ENCODE measurements at places on chromosomes 3 and 15. TPM values are rescaled to one million over a fixed set of nuclear protein-coding genes. Genes with fewer than 3 reads are reported as not detected.

Gene CAMP
- total RNA-seq: 0.12 TPM

Gene IL20RB
- 0.99 TPM for total RNA-seq

Gene ATOSA
- 7.9 TPM for total RNA-seq

Gene STRC
- total RNA-seq: 0.07 TPM

Gene CIB2
- 28.1 TPM for total RNA-seq

Gene CD86
- total RNA-seq: not detected

Gene SLC41A3
- total RNA-seq: 27.2 TPM

Gene TF
- total RNA-seq: 1.2 TPM

Gene TM4SF1
- total RNA-seq: 1,031 TPM
